Calu3 (cell line): ENCODE measurements at places on chromosomes 1 and 21.
A peak's percentile ranks its signal among the peaks of the same experiment; 100 is the strongest.

DNA sequence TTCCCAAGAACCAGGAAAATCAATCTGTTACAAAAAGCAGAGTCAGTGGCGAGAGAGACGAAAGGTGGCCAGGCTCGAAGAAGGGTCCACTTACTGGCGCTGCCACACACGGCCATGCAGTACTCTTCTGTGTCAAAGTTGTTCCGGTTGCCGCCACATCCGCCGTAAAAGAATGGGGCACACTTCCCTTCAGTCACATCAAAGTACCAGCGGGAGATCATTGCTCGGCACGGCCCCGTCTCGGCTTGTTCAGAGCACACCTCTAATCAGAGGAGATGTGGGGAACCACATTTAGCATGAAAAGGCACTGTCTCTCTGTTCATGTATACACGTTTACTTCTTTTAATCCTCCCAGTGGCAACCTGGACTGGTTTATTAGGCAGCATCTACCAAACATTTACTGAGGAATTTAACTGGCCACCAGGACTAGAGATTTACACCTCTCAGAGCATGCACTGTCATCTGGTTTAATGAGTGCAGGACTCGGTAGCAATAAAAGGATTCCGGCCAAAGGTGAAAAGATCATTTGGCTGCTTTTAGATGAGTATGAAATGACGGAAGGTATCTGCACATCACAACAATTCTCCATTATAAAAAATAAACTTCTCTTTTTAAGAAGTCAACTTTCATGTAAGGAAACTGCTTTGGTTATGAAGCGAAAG lies 170.5 kb downstream of the APP start:
- peaks cover 29% of the 10 kb centered on the region for H3K4me1 ChIP-seq
- H3K4me3 ChIP-seq, result no peak overlapping the region
- H3K27me3 ChIP-seq, result no peaks in the 10 kb centered on the region
- H3K27ac ChIP-seq, result no peak overlapping the region
- DNase-seq, result no peak

DNA sequence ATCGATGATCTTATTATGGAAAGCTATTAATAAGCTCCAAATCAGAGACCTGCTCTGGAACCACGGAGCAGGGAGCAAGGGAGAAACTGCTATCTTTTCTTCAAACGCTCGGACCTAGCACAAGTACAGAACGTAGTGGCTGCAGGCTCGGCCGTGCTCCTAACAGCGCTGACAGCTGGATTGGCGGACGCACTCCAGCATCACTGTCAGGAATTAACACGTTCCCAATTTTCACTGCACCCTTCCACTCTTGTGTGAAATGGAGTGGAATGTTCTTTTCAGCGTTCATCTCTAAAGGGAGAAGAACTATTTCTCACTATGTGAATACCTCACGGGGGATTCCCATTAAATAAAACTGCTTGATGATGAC lies 106.9 kb downstream of the ZNF281 start:
- H3K4me1 ChIP-seq, result no peaks in the 10 kb centered on the region
- peaks cover 9% of the 10 kb centered on the region for H3K36me3 ChIP-seq
- H3K4me3 ChIP-seq, result peak overlapping the region; percentile 64
- no peak for DNase-seq

DNA sequence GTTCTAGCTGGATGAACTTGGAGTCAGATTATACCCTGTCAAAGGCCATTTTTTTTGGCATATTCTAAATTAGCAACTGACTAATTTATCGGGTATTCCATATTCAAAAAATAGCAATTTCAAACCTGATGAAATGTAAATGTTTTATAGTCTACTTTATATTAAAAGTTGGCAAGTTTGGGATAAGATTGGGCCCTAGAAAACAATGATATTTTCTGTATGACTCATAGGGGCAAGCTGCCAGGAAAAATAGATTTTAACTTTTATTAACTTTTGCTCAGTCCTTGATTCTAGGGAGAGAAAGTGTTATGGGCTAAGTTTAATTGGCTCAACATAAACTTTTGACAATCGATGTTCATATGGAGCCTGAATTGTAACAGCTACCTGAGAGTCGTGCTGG lies 576.9 kb upstream of the B3GALT2 start:
- no peaks in the 10 kb centered on the region for H3K27me3 ChIP-seq
- DNase-seq, result no peak
- H3K27ac ChIP-seq, result no peak overlapping the region

DNA sequence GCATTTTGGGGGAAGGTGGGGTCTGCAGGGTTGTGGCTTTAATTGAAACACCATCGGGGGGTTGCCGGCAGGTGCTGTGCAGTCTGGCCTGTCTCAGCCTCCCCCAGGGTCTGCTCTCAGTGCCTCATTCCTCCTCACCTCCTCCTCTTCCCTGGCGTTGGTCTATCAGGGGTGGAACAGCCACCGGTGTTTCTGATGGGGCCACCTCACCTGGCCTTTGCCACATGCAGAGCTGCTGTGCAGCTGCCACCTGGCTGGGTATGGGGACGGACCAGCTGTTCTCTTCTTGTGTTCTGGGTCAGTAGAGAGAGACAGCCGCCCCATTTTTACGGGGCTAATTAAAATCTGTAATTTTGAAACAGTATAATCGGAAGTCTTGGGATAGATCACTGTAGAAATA lies 53.9 kb downstream of the SPSB1 start:
- no peak for DNase-seq
- H3K4me1 ChIP-seq, result peaks cover 14% of the 10 kb centered on the region
- no peaks in the 10 kb centered on the region for H3K27me3 ChIP-seq
- no peak overlapping the region for H3K27ac ChIP-seq

DNA sequence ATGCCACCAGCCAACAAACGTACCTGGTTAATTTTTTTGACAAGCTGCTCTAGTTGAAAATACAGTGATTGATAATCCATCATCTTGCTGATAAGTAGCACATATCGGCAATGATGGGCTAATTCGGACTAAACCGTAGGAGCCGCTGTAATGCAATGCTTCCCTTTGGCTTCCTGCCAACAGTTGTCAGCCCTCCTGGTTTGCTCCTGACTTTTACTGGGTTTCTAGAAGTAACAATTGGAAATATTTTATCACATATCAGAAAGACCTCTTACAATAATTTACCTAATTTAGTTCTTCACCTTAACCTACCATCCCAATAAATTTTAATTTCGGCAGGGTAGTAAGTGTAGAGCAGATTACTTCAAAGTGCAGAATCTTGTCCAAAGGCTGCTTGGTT lies 148.5 kb downstream of the DHRS3 start:
- no peaks in the 10 kb centered on the region for H3K27me3 ChIP-seq
- no peaks in the 10 kb centered on the region for H3K36me3 ChIP-seq
- H3K4me3 ChIP-seq, result no peak overlapping the region
- DNase-seq, result no peak
- no peak overlapping the region for H3K27ac ChIP-seq

DNA sequence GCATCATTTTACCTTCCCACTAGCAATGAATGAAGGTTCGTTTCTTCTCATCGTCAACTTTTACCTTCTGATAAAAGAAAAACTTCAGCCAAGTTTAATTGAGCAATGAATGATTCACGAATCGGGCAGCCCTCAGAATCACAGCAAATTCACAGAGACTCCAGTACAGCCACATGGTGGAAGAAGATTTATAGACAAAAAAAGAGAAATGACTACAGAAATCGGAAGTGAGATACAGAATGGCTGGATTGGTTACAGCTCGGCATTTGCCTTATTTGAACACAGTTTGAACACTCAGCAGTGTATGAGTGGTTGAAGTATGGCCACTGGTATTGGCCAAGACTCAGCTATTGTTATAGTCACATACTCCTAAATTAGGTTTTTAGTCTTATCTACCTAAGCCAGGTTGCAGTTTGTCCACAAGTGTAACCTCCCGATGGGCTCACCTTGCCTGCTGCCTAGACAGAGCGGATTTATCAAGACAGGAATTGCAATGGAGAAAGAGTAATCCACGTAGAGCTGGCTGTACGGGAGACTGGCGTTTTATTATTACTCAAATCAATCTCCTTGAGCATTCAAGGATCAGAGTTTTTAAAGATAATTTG lies 15.3 kb downstream of the AK4 start:
- peaks cover 62% of the 10 kb centered on the region for H3K4me1 ChIP-seq
- H3K36me3 ChIP-seq, result no peaks in the 10 kb centered on the region
- no peak for DNase-seq
- no peaks in the 10 kb centered on the region for H3K27me3 ChIP-seq

- no peak overlapping the region for H3K27ac ChIP-seq
- H3K4me3 ChIP-seq, result no peak overlapping the region
- peaks cover 37% of the 10 kb centered on the region for H3K36me3 ChIP-seq
- no peaks in the 10 kb centered on the region for H3K27me3 ChIP-seq
- no peaks in the 10 kb centered on the region for H3K4me1 ChIP-seq
- no peak for DNase-seq
These were observed 32.0 kb downstream of the TMEM53 start for GRCh38 chr1:44642255-44642654.

DNA sequence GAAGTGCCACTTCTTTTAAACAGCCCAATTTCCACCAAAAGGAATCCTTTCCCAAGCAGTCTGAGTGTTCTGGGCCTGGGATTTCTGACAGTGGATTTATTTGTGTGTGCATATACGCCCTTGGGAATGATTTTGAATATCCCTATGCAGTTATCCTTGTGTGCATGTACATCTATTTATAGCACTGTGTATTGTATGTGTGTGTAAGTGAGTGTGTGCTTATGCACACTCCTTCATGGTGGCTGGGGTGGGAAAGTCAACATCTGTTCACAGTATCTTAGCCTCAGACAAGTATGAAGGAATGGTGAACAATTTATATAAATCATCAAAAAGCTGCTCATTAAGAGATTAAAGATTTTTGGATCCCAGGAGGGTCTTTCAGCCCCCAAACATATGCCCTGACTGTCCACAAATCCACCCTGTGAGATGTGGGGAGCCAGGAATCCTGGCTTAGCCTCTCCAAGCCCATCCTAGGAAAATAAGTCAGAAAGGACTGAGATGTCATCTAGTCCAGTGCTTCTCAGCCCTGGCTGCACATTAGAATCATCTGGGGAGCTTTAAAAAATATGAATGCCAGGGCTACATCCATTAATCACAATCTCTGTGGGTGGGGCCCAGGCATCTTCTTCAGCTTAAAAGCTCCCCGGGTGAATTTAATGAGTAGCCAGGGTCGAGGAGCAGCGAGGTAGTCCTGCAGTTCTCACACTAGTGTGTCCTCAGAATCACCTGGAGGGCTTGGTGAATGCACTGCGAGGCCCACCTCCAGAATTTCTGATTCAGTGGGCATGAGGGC lies 101.4 kb downstream of the PLXNA2 start:
- no peaks in the 10 kb centered on the region for H3K27me3 ChIP-seq
- DNase-seq, result no peak
- no peak overlapping the region for H3K27ac ChIP-seq

GRCh38 chr1:167819849-167820683 lies 93.9 kb downstream of the ADCY10 start:
- H3K4me1 ChIP-seq, result peaks cover 48% of the 10 kb centered on the region
- peaks cover 9% of the 10 kb centered on the region for H3K36me3 ChIP-seq
- no peaks in the 10 kb centered on the region for H3K27me3 ChIP-seq
- peak overlapping the region; percentile 95 for H3K27ac ChIP-seq
- peak; percentile 85 for DNase-seq
- H3K4me3 ChIP-seq, result peak overlapping the region; percentile 85

DNA sequence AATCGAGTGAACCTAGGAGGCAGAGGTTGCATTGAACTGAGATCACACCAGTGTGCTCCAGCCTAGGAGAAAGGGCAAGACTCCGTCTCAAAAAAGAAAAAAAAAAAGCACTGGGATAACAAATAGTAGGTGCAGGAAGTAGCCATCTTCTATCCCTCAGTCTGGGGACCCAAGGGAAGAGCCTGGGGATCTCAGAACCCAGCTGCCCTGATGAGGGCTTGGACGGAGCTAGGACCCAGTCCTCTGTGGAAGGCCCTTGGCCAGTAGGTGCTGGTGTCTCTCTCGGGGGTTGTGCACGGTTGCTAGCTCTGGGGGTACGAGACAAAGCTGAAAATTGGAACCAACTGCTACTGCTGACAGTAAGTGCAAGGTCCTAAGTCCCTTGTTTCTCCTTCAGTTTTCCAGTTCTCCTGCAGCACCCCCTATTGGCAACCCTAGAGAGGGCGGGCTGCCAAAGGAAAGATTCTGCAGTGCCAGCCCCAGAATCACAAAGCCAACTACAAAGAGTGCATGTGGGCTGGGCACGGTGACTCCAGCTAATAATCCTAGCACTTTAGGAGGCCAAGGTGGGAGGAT lies 57.6 kb upstream of the KIF1B start:
- H3K27ac ChIP-seq, result no peak overlapping the region
- peaks cover 11% of the 10 kb centered on the region for H3K36me3 ChIP-seq
- no peaks in the 10 kb centered on the region for H3K27me3 ChIP-seq
- DNase-seq, result peak; percentile 53

DNA sequence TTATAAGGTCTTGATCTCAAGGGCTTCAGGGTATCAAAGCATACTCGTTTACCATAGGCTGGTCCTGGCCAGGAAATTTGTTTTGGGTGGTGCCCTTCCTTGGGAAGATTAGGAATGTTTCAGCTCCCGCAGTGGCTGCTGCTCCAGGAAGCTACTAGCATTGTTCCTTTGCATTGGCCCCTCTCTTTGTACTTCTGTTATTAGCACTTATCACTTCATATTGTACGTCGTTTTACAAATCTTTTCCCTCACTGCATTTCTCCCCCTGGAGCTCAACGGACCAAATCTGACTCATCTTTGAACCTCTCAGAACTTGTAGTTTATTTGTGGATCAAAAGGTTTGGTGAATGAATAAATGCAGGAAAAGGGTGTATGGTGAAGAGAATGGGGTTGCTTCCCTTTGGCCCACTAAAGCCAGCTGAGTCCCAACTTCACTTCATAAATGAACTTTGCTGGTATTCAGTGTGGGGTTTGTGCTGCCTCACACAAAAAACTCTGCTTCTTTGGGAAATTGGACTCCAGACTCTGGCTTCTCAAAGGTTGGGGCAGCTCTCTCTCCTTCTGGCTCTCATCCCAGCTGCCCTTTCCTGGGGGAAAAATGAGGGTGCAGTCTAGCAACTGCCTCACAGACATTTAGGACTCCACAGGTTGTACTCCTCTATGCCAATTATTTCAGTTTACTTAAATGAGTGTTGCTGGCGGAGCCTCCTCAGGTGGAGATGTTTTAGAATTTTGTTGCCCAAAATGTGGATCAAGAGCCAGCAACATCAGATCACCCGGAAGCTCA lies 5.9 kb downstream of the GNAT2 start:
- DNase-seq, result no peak
- no peaks in the 10 kb centered on the region for H3K27me3 ChIP-seq
- no peak overlapping the region for H3K4me3 ChIP-seq
- no peak overlapping the region for H3K27ac ChIP-seq
- no peaks in the 10 kb centered on the region for H3K36me3 ChIP-seq

DNA sequence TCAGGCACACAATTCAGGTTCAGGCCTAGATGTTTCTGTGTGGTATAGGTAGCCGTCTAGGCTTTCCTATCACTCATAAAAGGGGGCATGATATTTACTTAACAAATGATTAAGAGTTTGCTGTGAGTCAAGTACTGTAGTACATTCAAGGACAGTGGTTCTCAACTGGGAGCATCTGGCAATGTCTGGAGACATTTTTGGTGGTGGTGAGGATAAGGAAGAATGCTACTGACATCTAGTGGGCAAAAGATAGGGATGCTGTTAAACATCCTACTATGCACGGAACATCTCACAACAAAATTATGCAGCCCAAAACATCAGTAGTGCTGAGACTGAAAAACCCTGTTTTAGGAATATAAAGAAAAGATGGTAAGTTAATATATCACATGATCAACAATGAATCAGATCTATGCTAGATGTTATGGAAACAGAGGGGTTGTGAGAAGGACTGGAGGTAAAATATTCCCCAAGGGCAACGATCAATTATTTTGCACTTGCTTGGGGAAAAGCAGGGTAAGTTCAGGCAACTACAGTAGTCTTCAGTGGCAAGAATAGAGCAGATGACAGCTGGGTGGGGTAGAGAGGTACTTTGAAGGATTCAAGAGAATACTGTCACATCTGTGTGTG lies 4.9 kb downstream of the DNTTIP2 start:
- H3K4me1 ChIP-seq, result peaks cover 39% of the 10 kb centered on the region
- peaks cover 81% of the 10 kb centered on the region for H3K36me3 ChIP-seq
- H3K27ac ChIP-seq, result no peak overlapping the region
- no peaks in the 10 kb centered on the region for H3K27me3 ChIP-seq
